Activated naive CD4-positive, alpha-beta T cell treated with anti-CD3 and anti-CD28 coated beads for 36 hours (primary cell): ENCODE measurements at places on chromosomes 11 and 22. TPM values are rescaled to one million over a fixed set of nuclear protein-coding genes. Genes with fewer than 3 reads are reported as not detected.

AP5B1 gene
- 6.3 TPM for total RNA-seq

TMEM151A gene
- not detected for total RNA-seq

TMEM191C gene
- total RNA-seq, result 0.22 TPM

CD81 gene
- total RNA-seq, result 127 TPM

RIMBP3B gene
- 0.24 TPM for total RNA-seq

ADORA2A gene
- total RNA-seq, result 37.6 TPM

CHRM1 gene
- total RNA-seq, result not detected

ZNF70 gene
- total RNA-seq, result 0.93 TPM

IL17REL gene
- 0.12 TPM for total RNA-seq

OSBPL5 gene
- total RNA-seq, result 3.9 TPM

CLDN5 gene
- 0.21 TPM for total RNA-seq

UBQLNL gene
- 0.15 TPM for total RNA-seq

DNA sequence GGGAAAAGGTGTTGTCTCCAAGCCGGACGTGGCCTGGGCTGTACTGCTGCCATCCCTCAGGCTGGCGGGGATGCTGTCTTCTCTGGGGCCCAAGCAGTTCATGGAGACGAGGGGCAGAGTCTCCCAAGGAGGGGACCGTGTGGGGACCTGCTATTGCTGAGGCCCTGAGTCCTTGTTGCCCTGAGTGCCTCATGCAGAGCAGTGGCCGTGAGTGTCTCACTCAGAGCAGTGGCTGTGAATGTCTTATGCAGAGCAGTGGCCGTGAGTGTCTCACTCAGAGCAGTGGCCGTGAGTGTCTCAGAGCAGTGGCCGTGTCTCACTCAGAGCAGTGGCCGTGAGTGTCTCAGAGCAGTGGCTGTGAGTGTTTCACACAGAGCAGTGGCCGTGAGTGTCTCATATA, 54.7 kb downstream of the GRAMD4 start:
- peak overlapping the region; percentile 93 for H3K27ac ChIP-seq
- H3K36me3 ChIP-seq, result peaks cover 12% of the 10 kb centered on the region
- peaks cover 54% of the 10 kb centered on the region for H3K4me1 ChIP-seq
- DNase-seq, result peak; percentile 36
- no peaks in the 10 kb centered on the region for H3K27me3 ChIP-seq

- H3K4me1 ChIP-seq, result no peaks in the 10 kb centered on the region
- H3K27me3 ChIP-seq, result no peaks in the 10 kb centered on the region
- H3K4me3 ChIP-seq, result no peak overlapping the region
- no peak for DNase-seq
These were observed 104.4 kb upstream of the PLET1 start for GRCh38 chr11:112364962-112365481.

DNA sequence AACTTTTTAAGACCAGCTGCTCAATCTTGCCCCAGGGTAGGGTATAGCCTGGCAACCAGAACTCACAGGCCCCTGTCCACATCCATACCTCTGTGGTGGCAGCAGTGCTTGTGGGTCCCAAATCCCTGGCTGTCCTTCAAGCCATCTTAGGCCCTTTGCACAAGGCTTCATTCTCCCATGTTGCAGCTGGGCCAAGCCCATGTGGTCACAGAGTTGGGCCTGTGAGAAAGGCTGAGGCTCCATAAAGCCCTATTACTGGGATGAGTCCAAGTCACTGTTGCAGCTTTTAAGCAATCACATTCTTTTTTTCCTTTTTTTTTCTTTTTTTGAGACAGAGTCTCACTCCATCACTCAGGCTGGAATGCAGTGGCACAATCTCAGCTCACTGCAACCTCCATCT, 47.9 kb upstream of the SLC25A1 start:
- H3K4me1 ChIP-seq, result no peaks in the 10 kb centered on the region
- peaks cover 2% of the 10 kb centered on the region for H3K27me3 ChIP-seq
- no peak overlapping the region for H3K27ac ChIP-seq
- no peak overlapping the region for H3K4me3 ChIP-seq
- H3K36me3 ChIP-seq, result no peaks in the 10 kb centered on the region

DNA sequence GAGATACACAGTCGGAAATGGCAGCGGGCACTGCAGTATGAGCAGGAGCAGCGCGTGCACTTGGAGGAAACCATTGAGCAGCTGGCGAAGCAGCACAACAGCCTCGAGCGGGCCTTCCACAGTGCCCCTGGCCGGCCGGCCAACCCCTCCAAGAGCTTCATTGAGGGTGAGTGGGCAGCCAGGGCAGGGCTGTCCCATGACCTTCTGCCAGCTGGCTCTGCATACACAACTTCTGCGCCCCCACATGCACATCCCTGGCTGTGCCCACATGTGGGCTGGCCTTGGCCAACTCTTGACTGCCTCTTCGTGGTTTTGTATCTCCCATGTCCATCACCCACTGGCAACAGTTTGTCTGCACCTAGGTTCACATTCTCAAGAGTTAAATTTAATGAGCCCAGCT, 81.1 kb downstream of the MORC2 start:
- no peak overlapping the region for H3K4me3 ChIP-seq
- DNase-seq, result no peak
- H3K4me1 ChIP-seq, result peaks cover 10% of the 10 kb centered on the region
- H3K27ac ChIP-seq, result no peak overlapping the region

GRCh38 chr22:19546680-19547079, 22.5 kb upstream of the CLDN5 start:
- no peaks in the 10 kb centered on the region for H3K36me3 ChIP-seq
- no peak overlapping the region for H3K27ac ChIP-seq
- H3K27me3 ChIP-seq, result no peaks in the 10 kb centered on the region
- no peaks in the 10 kb centered on the region for H3K4me1 ChIP-seq
- no peak overlapping the region for H3K4me3 ChIP-seq
- no peak for DNase-seq

- no peak overlapping the region for H3K27ac ChIP-seq
- DNase-seq, result no peak
- no peaks in the 10 kb centered on the region for H3K4me1 ChIP-seq
- H3K27me3 ChIP-seq, result no peaks in the 10 kb centered on the region
- H3K4me3 ChIP-seq, result no peak overlapping the region
These were observed 575.9 kb upstream of the CHORDC1 start for GRCh38 chr11:90798769-90799168.

DNA sequence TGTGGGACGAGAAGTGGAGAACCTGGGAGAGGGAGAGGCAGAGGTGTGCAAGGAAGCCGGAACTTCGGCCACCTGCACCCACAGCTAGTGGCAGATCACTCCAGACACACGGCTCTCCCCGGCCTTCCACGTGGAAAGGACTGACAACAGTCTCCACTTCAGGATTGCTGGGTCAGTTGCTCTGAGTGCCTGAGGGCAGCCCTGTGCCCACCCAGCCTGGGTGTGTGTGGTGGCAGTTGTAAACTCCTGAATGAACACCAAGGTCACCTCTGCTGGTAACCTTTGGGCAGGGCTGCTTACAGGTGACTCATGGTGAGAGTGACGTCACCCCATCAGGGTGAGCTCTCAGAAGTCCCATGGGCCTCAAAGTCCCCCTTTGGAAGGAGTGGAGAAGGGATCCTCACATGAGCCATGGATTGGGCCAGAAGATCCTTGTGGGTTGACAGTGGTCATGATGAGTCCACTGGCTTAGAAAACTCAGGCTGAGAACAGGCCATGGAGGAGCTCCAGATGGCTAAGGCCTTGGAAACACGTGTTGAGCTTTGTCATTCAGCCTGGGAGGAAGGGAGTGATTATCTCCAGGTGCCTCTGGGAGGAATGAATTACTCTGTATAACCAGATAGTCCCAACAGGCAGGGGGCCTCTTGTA, 71.3 kb downstream of the BCR start:
- no peak overlapping the region for H3K4me3 ChIP-seq
- H3K36me3 ChIP-seq, result peaks cover 6% of the 10 kb centered on the region
- peaks cover 58% of the 10 kb centered on the region for H3K4me1 ChIP-seq
- H3K27me3 ChIP-seq, result no peaks in the 10 kb centered on the region

DNA sequence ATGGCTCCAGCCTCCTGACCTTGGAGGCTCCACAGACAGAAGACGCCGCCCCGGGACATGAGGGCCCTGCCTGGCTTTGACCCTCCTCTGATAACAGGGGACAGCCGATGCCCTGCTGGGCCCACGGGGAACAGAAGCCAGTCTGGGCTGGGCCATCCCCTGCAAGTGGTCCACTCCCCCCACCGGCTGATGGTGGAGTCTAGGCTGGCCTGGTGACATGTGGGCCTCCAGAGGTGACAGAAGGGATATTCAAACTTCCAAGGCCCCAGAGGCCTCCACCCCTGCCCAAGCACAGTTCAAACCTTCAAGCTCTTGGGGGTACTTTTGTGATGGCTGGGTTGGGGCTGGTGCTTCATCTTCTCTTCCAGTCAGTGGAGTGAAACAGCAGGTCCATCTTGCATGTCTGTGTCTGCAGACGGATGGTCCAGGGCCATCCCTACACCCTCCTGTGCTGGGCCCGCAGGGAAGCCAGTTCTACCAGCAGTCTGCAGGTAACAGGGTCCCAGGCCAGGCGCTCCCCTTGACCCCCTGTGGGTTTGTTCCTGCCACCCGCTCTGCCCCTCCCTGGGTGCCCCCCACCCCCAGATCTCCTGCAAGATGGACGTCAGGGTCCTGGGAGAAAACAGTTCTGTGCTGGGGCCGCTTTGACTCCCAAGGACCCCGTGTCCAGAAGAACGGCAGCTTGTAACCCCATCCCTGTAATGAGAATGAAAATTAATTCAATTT, 929.9 kb downstream of the BRD1 start:
- peaks cover 26% of the 10 kb centered on the region for H3K27me3 ChIP-seq
- no peak overlapping the region for H3K27ac ChIP-seq
- no peak for DNase-seq
